ENCODE measurements at places on chromosomes 7 and 10.
A peak's percentile ranks its signal among the peaks of the same experiment; 100 is the strongest.

DNA sequence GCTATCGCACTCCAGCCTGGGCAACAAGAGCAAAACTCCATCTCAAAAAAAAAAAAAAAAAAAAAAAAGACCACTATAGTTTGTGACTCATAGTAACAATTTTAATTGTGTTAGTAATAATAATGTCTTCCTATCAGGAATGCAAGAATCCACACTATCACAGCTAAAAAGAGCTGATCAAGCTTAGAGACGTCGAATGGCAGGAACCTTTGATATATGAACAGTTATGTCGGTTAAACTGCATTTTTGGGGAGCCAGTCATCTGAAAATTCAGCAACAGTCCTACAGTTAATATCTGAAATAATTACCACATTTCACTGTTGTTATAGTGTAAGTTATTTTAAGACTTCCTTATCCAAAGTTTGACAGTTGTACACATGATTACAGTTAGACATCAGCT, 8.8 kb downstream of the PHYH start:
- no peak for DNase-seq

GRCh38 chr7:33432821-33433220, 303.5 kb downstream of the BBS9 start:
- DNase-seq: no peak

DNA sequence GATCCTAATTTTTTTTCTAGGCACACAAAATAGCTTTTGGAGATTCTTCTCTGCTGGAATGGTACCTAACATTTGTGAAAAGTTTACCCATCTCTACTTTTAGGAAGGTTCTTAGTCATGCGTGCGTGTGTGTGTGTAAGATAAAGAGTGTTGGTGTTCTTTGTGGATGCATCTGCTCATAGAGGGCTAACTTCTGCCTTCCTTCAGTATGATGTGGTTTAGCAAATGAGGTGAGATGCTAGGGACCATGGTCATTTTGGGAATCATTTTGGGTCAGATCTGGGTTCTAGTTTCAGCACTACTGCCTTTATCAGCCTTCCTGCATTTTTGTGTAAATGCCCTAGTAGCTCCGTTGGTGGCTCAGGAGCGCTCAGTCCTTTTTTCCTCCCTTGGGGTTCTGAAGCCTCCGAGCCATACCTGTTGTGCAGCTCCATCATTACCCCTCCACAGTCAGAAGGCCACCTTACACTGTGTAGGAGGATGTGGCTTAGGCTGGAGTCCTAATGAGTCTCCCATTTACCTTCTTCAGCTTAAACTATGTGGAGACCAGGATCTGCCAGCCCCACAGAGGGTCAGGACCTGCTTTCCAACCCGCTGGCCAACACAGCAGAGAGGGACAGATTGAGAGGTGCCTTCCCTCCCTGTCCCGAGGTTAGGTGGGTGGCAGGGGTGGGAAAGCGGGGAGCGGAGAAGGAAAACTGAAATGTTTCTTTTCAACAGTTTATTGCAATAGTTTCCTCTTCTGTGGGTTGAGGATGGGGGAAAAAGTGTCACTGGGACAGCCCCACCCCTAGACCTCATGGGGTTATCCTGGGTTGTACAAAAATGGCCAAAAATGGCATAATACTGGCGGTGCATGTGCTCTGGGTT, 31.2 kb downstream of the TSPAN14 start:
- no peak for DNase-seq

DNA sequence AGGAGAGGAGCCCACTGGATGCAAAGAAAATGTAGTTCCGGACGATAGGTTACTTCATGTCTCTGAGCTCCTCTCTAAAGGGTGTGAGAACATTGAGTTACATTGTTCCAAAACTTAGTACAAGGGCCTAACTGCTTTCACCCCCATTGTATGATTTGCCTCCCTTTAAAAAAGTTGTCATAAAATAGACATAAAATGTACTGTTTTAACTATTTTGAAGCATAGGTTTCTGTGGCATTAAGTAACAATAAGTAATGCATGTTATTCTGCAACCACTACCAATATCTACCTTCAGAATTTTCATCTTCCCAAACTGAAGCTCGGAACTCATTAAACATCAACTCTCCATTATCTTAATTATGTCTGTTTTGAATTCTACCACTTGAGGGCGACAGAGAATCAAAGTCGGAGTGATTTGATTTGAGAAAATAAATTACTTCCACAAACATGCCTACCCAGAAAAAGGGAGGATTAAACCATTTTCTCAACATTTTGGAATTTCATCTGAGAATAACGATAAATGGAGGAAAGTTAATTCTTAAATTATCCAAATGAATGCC, 2.7 kb downstream of the IGFBP1 start:
- no peak for DNase-seq

DNA sequence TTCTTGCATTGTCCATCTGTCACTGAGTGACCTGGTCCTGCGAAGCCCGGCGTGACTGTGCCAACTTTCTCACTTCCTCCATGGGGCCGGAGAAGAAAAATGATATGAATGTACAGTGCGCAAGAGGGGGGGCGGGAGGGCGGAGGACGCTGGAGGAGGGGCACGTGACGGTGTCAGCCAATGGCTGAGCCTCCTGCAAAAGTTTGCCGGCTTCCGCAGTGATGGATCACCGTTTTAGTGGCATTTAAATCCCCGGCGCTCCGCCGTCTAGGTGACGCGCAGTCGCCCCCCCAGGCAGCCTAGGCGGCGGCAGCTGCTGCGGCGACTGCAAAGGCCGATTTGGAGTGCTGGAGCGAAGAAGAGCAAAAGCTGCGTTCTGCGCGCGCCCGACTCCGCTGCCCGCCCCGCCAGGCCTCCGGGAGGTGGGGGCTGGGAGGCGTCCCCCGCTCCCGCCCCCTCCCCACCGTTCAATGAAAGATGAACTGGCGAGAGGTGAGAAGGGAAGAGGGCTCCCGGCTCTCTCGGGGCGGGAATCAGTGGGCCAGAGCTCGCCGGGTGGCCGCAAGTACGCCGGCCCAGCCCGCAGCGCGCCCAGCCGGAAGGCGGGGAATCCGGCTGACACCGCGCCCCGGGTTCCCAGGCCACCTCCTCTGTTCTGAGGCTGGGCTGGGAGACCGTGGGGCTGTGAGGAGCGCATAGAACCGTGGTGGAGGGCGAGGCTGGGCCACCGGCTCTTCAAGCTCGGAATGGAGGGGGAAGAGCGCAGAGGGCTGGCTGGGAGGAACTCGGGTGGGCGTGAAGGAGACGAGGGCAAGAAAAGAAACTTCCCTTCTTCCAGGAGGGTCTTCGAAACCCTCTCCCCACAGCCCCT, at the start of gene HOXA1:
Gene HOXA1, minus strand, starts transcription at position 104 of the 871 bp plus-strand sequence. Its CDS starts 88 bp downstream, at position 16.
- DNase-seq: peak; percentile 79

DNA sequence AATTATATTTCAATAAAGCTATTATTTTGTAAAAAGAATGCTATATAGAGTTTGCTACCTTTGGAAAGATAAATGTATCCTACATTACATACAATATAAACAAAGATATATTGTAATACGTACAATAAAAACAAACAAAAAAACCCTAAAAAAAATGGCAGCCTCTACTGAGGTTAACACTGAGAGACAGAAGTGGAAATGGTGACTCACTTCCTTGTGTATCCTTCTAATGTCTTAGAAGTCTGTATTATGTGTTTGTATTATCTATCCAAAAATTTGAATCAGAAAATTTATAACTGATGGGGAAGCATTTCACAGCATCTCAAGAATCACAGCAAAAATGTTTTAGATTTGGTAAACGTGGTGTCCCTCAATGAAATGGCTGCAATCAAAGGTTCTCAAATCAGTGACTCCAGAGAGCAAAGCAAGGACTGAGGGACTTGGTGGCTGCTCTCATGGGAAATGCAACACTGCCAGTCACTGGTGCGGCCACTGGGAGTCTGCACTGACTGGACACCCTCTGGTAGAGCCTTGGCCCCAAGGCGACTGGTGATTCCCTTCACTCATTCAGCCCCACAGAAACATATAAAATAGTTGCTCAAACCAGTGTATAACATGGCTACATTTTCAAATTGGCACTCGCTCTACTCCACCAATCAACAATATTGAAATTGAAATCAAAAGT, 53.8 kb downstream of the PANK1 start:
- DNase-seq: no peak

GRCh38 chr10:67725567-67725966, 29.6 kb upstream of the CTNNA3 start:
- no peak for DNase-seq

DNA sequence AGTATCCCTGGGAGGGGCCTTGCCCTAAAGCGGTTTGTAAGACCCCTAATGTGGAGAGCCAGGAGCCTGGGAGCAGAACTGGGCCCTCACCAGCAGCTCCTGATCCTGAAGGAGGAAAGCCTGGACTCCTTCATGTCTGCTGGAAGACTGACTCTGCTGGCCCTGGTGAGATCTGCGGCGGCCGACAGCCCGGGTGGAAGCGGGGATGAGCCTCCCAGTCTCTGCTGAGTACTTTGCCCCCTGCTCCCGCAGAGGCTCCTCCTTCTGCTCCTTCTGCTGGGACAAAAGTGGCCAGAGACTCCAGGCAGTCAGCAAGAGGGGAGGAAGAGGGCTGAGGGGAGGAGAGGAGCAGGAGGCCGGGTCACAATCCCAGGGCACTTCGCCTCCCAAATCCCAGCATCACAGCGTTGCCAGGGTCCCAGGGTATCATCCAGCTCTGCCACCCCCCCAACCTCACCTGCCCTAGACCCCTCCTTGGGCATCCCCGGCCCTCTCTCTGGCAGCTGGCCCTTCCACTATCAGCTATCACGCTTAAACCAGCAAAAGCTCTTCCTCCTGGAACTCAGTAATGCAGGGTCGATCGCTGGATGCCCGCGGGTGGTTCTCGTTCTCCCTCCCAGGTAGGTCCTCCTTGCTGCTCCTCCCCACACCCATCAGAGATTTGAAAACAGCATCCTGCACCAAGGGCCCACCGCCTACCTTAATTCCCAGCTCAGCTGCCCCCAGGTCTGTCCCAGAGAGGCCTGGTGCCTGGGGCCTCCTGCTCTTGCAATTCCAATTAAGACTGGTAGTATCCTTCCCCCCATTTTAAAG, 7.9 kb downstream of the TBATA start:
- no peak for DNase-seq

GRCh38 chr10:97336006-97336405, 1.5 kb upstream of the FRAT2 start:
- DNase-seq: no peak
